IMR-90 (cell line): ENCODE measurements at places on chromosomes 6 and 20.

DNA sequence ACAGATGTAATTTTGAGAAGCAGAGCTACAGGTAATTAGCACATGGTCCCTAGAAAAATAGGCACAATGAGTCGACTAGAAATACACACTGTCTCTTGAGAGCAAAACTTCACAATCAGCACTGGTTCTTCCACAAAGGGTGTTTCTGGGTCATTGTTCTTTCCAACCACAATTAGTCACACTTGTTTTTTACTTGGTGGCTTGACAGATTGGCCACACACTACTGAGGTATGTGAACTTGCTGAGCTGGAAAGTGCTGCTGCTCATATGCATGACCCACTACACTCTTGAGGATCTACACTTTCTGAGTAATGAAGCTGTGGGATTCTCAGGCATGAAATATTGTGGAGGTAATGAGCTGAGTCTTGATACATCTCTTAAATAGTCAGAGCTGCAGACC is 347.7 kb downstream of the BCKDHB start:
- DNase-seq, result peak; percentile 92

- DNase-seq, result peak; percentile 13
Measured at GRCh38 chr6:157410045-157410444, 29.1 kb downstream of the ZDHHC14 start.

DNA sequence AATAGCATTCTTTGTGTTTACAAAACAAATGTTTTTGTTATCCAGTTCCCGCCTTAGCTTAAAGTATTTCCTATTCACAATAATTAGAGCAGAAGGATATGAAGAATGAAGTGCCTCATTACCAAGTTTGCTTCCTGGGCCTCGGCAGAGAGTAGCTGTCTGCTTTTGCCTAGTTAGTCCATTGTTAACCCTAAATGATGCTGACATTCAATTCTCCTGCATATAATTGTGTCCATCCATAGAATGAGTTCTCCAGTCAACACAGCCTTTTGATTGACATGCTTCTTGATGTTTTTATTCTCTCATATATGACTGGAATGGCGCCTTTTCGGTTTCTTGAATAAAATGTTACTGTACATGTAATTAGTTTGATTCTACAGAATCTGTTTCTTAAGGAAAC is 100.9 kb downstream of the MYB start:
- DNase-seq, result no peak

DNA sequence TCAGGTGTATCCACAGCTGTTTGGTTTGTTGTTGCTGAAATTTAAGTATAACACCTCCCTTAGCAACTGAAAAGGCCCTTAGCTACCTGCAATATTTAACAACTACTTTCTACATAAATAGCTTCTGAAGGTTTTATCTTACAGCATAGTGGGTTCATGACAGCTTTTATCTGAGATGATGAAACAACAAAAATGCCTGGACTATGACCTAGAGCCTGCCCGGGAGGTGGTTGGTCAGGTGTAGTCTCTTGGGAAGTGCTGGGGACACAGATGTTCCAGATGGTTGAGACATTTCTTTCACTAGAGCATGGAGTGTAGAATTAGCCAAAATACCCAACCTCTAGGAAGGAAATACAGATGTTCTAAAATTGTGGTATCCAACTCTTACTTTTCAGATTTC is 705.4 kb downstream of the MAFB start:
- DNase-seq, result no peak

GRCh38 chr20:63777614-63778013 is 38.0 kb downstream of the SLC2A4RG start:
- DNase-seq, result no peak

DNA sequence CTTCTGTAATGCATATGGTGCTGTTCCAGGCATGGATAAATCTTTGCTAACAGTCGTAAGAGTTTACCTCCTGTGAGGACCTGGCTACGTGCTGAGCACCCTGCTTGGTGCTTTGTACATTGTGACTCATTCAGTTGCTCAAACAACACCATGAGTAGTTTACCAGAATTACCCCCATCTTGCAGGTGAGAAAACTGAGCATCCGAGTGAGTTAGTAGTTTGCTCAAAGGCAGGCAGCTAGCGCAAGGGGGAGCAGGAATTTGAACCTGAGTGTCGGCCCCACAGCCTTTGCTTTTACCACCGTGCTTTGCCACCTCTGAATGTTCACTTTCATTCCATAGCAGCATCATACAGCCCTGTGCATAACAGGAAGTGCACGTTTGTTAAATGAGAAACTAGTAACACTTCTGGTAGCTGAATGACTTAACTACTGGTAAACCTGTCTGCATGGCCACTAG is 121.9 kb downstream of the MTHFD1L start:
- no peak for DNase-seq

DNA sequence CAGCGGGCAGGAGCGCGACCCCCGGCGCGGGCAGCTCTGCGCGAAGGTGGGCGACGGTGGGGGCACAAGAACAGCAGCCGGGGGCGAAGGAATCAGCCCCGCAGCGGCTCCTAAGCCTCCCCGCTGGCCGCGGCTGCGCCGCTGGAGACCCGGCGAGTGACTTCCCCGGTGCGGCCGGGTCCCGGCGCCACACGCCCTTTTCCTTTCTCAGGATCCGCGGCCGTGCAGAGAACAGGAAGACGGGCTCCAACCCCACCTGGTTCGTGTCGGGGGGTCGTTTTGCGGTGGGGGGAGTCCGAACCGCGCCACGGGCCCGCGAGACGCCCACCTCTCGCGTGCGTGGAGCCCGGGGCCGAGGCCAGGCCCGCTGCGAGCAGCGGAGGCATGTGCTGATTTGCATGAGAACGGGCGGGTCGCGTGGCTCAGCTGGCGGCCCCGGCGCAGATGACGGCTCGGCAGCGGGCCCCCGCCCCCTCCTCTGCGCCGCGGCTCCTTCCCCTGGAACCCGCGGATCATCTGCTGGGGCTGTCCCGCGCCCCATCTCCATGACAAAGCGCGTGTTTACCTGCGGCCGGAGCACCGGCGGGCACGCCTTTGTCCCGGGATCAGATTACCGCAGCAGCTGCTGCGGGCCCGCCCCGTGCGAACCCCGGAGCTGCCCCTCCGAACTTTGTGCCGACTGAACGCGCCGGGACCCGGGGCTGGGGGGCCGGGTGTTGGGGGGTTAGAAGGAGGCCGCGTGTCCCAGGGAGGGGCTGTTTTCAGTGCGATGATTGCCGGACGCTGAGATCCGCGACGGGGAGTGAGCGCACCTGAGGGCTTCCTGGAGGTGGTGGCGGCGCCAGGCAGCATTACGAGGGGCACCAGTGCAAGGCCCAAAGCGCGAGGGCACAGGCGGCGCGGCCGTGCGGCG is 4.9 kb upstream of the DLL1 start:
- DNase-seq, result no peak

- no peak for DNase-seq
Measured at GRCh38 chr6:21413428-21413827, 180.1 kb upstream of the SOX4 start.

- no peak for DNase-seq
Measured at GRCh38 chr20:21234324-21234723, 68.8 kb upstream of the XRN2 start.
